ENCODE measurements at places on chromosomes 2 and 18.

GRCh38 chr18:53944721-53945120 lies 279.7 kb downstream of the MBD2 start:
- no peak for DNase-seq

- no peak for DNase-seq
These were observed 48.9 kb upstream of the AAK1 start for GRCh38 chr2:69692424-69692823.

DNA sequence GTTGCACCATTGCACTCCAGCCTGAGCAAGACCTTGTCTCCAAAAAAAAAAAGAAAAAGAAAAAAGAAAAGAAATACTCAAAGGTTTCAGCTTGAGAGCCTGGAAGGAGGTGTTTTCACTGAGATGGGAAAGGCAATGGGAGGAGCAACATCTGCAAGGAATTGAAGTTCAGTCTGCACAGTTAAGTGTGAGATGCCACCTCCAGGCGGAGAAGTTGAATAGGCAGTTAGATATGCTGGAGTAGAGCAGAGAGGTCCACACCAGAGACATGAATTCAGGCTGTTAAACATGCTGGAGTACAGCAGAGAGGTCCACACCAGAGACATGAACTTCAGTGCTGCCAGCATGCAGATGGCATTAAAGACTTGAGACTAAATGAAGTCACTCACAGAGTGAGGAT lies 41.4 kb upstream of the DTNB start:
- no peak for DNase-seq

- no peak for DNase-seq
These were observed 42.2 kb downstream of the CIB4 start for GRCh38 chr2:26598996-26599373.

DNA sequence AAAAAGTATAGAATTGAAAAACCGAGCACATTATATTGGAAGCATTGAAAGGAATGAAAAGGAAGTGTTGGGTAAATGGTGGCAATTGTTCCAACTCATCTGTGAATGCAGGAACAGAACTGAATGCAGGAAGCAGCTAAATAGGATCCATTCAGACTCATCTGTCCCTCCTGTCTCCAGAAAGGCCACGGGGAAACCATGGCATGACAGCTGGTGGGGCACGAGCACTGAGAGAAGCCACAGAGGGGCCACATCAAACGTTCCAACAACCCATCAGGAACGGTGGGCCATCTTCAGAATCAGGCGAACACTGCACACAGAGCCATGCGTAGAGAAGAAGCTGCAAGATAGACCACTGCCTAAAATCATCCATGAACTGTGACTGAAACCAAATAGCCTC lies 138.5 kb upstream of the SLC35G4 start:
- DNase-seq = no peak

- no peak for DNase-seq
These were observed 703 bp downstream of the UGGT1 start for GRCh38 chr2:128091726-128092080.

DNA sequence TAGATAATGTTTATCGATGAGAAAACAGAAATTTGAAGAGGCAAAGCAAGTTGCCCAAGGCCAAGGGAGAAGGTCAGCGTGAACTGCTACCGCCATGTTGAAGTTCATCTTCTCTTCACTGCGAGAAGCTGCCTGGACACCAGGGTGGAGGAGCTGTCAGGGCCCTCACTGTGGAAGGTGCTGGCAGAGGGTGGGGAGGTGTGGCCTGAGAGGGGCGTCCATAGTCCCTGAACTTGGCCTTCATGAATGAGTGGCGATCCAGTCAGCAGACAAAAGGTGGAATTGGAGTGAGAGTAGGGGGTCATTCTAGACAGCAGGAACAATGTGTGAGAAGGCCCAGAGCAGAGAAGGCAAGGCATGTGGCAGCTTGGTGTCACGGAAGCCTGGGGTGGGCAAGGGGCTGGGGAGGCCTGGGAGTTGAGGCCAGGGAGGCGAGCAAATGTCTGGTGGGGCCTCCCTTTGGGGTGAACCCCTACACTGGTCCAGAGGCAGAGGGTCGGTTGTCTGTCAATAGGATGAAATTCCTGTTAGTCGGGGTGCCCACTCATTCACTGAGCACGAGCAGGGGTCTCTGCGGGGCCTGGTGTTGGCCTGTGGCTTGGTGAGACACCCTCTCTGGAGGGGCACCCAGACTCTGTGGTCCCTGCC lies 33.3 kb upstream of the KCNF1 start:
- no peak for DNase-seq

DNA sequence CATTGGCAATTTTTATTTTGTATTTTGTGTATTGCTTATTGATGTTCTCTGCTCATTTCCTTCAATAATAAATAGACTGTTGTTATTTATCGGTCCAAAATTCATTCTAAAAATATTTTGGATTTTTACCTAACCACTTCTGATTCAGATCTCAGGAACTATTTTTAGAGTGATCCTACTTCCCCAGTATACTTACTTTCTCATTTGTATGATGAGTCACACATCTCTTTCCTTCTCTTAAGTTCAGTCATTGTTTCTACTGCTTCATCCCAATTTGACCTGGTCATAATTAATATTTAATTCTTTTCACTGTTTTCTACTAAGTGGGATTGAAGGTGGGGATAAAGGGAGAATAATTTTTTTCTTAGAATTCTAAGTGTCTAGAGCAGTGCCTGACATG lies 75.1 kb downstream of the AGPS start:
- DNase-seq = no peak

GRCh38 chr2:11196246-11196645 lies 41.0 kb downstream of the SLC66A3 start:
- DNase-seq = no peak

- no peak for DNase-seq
These were observed 301.8 kb upstream of the UBE2E3 start for GRCh38 chr2:180678625-180678972.

GRCh38 chr2:66478299-66478698 lies 43.4 kb downstream of the MEIS1 start:
- no peak for DNase-seq

- no peak for DNase-seq
These were observed 44.7 kb upstream of the KIDINS220 start for GRCh38 chr2:8882094-8882493.

- DNase-seq = no peak
These were observed 31.3 kb downstream of the COLEC12 start for GRCh38 chr18:468955-469790.

GRCh38 chr2:204604061-204604460 lies 58.8 kb downstream of the PARD3B start:
- DNase-seq = no peak
